ENCODE measurements at places on chromosomes 16 and 17.

DNA sequence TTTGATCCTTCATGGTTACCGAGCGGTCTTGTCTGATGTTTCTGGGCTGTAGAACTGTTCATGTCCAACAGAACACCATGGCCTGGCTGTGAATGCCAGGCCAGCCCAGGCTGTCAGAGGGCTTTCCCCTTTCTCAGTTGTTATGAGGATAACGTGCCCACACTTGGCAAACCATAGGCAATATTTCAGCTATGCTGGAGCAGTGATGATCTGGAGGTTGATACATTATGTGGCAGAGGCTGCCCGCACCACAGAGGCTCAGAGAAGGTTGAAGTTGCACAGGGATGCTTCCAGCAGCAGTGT lies 92.9 kb downstream of the C16orf78 start:
- DNase-seq, result no peak

- DNase-seq, result no peak
Measured at GRCh38 chr17:80504686-80505413, 28.4 kb upstream of the NPTX1 start.

GRCh38 chr17:29283496-29283895 lies 10.5 kb downstream of the NUFIP2 start:
- DNase-seq, result no peak

- no peak for DNase-seq
Measured at GRCh38 chr16:984121-984694, 2.6 kb downstream of the SOX8 start.

DNA sequence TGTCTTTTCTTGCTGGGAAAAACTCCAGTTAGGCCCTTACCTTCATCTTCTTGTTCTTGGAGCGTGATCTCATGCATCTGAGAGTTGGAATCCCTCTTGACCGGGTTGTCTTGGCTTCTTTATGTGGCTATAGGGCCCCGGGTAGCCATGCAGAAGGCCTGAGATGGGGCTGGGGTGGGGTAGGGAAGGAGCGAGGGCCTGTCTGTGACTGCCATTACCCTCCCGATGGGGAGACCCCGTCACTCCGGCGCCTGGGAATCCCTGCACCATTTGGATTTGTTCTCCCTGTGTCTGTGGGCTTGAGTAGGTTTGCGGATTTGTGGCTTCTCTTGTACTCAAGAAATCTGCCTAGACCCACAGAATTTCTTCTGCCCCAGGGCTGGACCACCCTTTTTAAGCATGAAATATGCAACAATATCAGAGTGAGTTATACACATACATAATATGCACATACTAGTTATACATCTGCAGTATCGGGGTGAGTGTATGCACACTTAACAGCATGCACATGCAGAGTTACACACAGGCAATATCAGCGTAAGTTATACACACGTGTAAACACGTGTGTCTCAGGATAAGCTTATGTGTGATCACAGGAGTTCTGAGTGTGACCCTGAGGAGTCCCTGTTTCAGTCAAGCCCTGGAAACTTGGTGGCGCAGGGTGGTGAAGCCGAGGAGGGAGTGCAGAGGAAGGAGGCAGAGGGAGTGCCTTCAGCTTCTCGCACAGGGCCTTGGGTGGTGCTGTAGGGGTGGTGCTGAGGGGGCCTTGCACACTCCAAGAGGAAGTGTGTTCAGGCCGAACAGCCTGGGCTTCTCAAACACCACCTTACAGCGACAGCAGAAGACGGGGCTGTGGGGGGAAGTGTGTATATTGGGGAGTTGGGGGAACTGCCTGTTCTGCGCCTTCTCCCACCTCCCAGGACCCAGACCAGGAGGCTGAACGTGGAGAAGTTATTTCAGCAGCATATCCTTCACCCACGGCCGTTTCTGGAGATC lies 18.5 kb downstream of the CCDC42 start:
- DNase-seq, result peak; percentile 56

- peak; percentile 89 for DNase-seq
Measured at GRCh38 chr17:38748149-38748891, at the start of gene PCGF2. PCGF2 (minus strand) TSS chr17:38748336; CDS start chr17:38740402, 7,934 bp downstream.

All from right lung (tissue), 10 donors.